ENCODE measurements at places on chromosomes 6 and 20. TPM values are rescaled to one million over a fixed set of nuclear protein-coding genes. Genes with fewer than 3 reads are reported as not detected.

DNA sequence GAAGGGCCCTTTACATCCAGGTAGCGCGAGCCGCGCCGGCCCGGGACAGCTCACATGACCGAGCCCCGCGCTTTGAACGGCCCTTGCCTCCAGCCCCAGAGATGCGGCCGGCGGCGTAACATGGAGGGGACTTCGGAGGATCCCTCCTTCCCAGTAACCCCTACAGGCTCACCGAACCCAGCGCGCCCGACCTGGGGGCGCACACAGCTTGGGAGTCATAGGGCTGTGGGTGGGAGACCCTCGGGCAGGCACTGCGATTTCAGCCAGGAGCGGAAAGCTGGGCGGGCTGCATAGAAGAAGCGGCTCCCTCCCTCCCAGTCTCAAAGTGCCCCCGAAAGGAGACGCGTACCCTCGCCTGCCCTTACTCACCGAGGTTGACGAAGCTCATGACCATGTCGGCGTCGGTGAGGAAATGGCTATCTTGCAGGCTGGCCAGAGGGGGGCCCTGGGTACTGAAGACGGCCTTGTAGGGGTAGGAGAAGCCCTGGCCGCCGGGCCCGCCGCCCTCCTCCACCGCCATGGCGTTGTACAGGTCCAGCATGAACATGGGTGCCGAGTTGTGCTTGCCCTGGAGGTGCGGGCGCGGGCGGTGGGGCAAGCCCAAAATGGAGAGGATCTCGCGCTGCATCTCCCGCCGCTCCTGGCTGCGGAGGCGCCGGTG, 975 bp downstream of the BMP7 start:
- DNase-seq, result no peak

Gene HSPA12B
- not detected for total RNA-seq

- DNase-seq, result peak; percentile 44
Observed at GRCh38 chr6:13593720-13594119, 19.3 kb downstream of the SIRT5 start.

DNA sequence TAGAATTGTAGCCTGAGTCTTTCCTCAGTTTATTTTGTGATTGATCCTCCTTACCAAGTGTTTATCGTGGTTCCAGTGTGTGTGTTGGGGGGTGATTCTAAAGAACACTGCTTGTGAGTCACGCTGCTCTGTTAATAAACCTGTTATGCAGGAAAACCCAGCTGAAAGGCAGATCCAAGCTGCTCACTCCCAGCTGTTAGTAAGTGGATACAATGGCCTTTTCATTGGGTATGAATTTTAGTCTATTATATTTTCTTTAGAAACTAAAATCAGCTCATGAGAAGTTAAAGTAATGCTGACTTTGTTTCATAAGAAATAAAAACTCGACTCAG, 12.2 kb upstream of the DSTN start:
- peak; percentile 97 for DNase-seq

GRCh38 chr20:57013217-57013616, 253.2 kb downstream of the BMP7 start:
- DNase-seq, result no peak

All from bronchial epithelial cell (primary cell).